ENCODE measurements at places on chromosomes 3 and 15. TPM values are rescaled to one million over a fixed set of nuclear protein-coding genes. Genes with fewer than 3 reads are reported as not detected.

DPPA4 gene
- not detected for total RNA-seq

NDUFAF3 gene
- total RNA-seq: 66.4 TPM

SNX22 gene
- 0.23 TPM for total RNA-seq

LRIG1 gene
- 33.7 TPM for total RNA-seq

CKMT1B gene
- not detected for total RNA-seq

XRN1 gene
- total RNA-seq: 37.9 TPM

GALNT15 gene
- total RNA-seq: 175 TPM

TRAT1 gene
- total RNA-seq: not detected

GOLGA6L4 gene
- 2.0 TPM for total RNA-seq

CCDC71 gene
- total RNA-seq: 22.0 TPM

SNX4 gene
- 69.4 TPM for total RNA-seq

CCDC12 gene
- total RNA-seq: 22.7 TPM

POLQ gene
- total RNA-seq: 3.9 TPM

B3GALNT1 gene
- total RNA-seq: 23.7 TPM

MESP2 gene
- not detected for total RNA-seq

ZNF501 gene
- total RNA-seq: 5.4 TPM

WWTR1 gene
- total RNA-seq: 111 TPM

CTXND1 gene
- total RNA-seq: not detected

RTP3 gene
- total RNA-seq: not detected

CLDN18 gene
- total RNA-seq: not detected

ALS2CL gene
- 8.5 TPM for total RNA-seq

STRIT1 gene
- total RNA-seq: not detected

C15orf39 gene
- 12.4 TPM for total RNA-seq

PATL2 gene
- total RNA-seq: 0.09 TPM

GOLGA8M gene
- 0.51 TPM for total RNA-seq

PLA2G4D gene
- total RNA-seq: not detected

C3orf22 gene
- total RNA-seq: not detected

CLDN16 gene
- total RNA-seq: 0.34 TPM

C3orf85 gene
- total RNA-seq: not detected

MITF gene
- 5.7 TPM for total RNA-seq

CEMIP gene
- 0.85 TPM for total RNA-seq

ADAMTSL3 gene
- total RNA-seq: 15.1 TPM

RBM15B gene
- total RNA-seq: 51.0 TPM

CAMKV gene
- total RNA-seq: not detected

FGD5 gene
- total RNA-seq: 196 TPM

STAC gene
- total RNA-seq: 1.2 TPM

USP50 gene
- not detected for total RNA-seq

All from dermis blood vessel endothelial cell (primary cell).